ENCODE measurements at places on chromosomes 1 and 21.

DNA sequence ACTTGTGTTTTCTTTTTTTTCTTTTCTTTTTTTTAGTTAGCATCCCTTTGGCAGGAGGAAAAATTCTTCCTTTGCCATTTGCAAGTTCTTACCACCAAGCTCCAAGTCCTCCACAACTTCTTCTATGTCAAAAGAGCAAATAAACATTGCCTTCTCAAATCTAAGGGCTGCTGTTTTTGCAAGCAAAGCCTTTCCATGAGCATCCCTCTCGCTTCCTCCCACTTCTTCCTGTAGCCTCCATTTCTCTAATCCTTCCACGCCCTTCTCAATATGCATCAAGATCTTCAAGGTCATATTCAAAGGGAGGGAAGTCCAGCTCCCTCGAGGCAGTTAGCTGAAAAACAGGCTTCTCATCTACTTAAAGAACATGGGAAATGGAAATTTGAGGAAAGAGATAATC is 147.1 kb downstream of the ADSS2 start:
- DNase-seq = no peak

DNA sequence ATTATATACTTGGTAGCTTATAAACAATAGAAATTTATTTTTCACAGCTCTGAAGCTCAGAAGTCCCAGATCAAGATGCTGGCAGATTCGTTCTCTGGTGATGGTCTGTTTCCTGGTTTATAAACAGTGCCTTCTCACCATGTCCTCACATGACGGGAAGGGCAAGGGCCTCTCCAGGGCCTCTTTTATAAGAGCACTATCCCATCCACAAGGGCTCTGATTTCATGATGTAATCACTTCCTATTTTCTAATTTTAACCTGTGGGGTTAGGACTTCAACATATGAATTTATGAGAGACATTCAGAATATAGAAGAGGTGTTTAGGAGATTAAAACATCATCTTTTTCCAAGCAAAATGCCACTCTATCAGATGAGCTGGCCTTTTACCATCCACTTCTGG is 32.1 kb upstream of the PLPPR4 start:
- DNase-seq = no peak

- no peak for DNase-seq
Observed at GRCh38 chr1:240524356-240525069, 87.4 kb downstream of the GREM2 start.

DNA sequence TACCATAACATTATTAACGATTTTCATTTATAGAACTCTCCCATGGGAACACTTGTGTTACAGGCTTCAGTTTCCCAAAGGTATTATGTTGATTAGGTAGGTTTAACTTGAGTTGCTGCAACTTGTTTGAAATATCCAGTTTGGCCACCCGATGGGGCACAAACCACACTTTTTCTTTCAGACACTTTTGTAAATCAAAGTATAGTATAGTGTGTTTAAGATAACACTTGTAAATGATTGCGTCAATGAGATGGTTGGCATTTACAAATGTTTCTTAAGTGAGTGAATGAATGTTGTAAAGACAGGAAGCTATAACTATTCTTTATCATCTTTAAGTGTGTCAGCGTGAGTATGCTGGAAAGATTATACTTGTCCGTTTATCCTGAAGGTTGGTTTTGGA is 4.3 kb downstream of the XPR1 start:
- DNase-seq = no peak

DNA sequence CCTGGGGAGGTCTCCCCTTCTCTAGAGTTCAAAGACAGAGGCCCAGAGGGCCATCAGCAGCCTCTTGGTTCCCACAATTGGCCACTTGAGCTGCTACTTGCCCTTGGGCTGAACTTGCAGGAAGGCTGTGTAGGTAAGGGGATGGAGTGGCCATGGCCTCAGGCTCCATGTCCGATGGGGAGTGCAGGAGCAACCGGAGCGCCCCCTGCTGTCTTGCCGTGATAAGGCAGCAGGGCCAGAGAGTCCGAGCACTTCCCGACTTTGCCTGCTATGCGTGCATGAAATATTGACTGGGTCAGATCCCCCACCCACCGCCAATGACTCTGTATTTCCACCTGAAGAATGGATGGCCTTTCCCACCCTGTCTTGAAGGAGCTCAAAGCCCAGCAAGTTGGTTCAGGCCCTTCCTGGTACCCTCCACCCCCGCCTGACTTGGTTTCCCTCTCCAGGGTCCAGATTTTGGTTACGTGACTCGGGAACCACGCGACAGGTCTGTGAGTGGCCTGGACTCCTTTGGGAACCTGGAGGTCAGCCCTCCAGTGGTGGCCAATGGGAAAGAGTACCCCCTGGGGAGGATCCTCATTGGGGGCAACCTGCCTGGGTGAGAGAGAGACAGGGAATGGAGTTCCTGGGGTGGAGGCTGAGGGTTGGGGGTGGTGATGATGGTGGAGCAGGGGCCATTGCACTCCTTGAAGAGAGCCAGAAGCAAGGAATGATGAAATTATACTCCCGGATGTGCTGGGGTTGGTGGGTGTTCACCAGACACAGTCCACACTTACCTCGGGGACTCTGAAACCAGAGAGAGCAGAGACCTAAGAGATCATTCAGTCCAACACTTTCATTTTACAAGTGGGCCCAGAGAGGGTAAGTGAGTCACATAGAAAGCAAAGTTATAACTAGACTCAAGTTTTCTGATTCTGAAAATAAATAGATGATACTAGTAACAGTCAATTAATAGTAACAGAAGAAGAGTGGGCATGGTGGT is 25.6 kb downstream of the PADI3 start:
- DNase-seq = peak; percentile 62

GRCh38 chr1:212221801-212222200 is 63.4 kb upstream of the PPP2R5A start:
- no peak for DNase-seq

GRCh38 chr1:20980051-20980450 is 192.9 kb upstream of the HP1BP3 start:
- DNase-seq = no peak

DNA sequence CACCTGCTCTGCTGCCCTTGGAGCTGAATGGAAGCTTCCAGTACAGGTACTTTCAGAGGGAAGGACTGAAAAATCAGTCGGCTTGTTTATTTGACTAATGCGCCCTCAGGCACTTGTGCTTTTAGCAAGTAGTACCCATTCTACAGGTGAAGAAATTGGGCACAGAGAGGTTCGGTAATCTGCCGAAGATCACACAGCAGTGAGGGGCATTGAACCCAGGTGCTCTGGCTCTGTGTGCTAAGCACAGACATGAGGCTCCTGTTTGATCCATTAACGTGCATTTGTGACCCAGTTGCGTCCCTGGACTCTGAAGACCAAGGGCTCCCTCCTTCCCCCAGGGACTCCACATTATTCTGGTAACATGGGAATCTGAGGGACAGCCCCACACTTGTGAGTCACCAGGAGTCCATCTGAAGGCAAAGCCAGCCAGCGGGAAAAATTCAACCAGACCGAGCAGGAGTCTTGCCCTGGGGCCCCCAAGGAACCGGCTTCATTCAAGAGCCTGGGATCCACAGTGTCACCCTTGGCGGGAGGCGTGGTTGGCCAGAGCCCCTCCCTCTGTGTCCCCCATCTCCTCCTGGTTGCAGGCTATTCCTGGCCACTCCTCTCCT is 192.4 kb upstream of the ARHGEF16 start:
- no peak for DNase-seq

DNA sequence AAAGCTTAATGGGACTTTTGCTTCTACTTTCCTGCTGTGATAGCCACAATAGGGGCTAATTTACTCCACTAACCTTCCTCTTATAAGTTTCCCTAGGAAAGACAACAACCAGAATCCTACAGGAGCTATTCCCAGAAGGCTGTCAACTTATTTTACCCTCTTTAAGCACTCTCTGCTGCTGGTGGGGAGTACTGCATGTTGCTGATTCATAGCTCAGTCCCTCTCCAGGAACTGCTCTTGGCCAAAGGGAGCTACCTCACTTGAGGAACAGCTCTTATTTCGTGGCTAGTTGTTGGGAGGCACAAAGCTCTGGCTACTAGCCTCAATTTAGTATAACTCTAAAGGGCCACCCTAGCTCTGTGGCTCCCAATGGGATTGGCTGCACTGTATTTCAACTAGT is 37.2 kb downstream of the ADSS2 start:
- no peak for DNase-seq

DNA sequence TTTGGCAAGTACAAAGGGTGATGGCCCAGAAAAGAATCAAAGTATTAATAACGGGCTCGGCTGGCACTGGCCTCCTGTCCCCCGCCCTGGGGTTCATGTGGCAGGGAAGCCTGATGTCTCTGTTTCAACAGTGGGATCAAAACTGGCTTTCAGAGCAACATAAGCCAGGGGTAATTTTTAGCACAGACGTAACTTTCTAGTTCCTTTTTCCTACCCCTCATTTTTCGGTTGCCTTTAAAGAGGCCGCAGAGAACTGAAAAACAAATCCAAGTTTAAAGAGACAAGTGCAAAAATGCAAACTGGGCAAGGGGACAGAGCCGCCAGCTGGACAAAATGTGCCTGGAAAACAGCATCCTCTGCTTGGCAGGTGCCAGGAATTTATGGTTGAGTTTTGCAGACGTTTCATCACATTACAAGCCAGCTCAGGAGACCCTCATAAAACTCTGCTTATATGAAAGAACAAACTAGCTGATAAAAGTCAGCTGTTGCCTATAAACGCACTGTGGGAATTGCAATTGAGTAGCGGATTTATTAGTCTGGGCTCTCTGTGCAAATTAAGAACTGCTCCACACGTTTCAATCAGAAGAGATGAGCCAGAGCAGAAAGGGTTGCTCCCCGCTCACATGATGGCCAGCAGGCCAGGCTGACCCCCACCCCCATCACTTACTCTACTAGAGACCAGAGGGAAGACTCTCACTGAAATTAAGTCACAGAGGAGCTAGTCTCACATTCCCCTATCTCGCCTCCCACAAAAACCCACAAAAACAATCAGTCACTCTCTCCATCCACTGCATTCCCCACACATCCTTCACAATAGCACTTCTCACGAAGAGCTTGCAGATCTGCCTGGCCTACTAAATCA is 15.8 kb upstream of the CDCA8 start:
- DNase-seq = no peak

DNA sequence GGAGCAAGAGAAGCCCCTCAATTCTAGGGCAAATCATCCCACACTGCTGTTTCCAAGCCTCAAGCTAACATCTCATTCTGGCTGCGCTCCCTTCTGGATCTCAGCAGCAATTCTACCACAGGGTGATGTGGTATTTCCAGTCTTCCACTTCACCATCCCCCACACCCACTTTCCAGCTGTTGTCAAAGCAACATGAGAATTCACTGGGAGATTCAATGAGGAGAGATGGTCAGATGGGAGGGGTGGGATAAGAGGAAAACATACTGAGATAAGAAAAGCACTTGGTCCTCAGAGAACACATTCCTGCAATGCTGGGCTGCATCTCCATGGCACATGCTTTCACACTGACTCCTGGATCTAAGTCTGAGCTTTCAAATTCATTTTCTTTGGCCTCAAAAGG is 47.3 kb upstream of the LRRC52 start:
- DNase-seq = no peak

DNA sequence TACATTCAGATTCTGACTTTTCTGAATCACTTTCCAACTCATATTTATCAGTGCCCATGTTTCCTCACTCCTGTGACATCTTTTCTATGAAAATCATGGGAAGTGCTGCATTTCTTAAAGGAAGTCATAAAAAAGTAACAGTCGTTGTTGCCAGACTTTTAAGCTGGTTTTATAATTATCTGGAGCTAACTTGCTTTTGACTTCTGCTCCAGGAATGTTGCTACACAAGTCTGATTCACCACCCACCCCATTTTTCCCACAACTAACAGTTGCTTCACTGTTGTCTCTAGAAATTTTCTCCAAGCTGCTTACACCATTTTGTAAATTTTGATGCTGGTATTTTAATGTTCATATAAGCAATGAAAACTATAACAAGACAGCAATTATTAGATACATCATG is 12.2 kb downstream of the FCRLB start:
- no peak for DNase-seq

DNA sequence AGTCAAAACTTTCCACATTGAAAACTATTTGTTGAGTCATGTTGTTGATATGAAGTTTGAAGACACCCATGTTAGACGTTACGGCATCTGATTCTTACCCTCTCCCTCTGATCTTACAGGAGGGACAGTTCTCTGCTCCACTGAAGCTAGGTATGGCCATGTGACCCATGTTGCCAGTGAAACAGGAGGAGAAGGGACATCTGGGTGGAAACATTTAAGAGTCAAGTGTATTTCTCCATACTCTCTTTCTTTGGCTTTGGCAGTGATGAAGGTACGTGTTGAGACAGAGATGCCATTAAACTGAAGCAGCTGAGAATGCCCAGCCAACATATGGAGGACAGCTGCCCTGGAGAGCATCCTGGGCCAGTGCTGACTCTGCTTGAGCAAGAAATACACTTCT is 198.4 kb upstream of the PTGFR start:
- no peak for DNase-seq

DNA sequence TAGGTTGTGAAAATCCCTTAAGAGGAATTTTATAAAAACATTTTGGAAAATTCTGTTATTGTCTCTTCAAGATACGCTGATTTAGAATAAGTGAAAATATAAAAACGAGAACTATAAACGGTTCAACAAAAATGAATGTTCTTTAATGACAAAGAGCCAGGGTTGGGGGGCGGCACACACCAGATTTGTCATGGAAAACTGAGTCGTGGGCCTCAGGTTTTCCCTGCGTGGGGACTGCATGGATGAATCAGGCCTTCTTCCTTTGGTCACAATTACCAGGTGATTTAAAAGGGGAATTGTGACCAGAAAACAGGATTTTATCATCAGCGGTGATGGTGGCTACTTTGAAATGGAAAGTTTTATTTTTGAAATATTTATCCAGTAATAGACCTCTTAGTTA is 8.6 kb downstream of the LHX4 start:
- DNase-seq = no peak

GRCh38 chr1:54678776-54679643 is 36.7 kb upstream of the TTC4 start:
- DNase-seq = no peak

GRCh38 chr1:11855430-11855829 is 3.3 kb downstream of the NPPB start:
- no peak for DNase-seq

- no peak for DNase-seq
Observed at GRCh38 chr1:224081604-224082003, 32.3 kb upstream of the FBXO28 start.

DNA sequence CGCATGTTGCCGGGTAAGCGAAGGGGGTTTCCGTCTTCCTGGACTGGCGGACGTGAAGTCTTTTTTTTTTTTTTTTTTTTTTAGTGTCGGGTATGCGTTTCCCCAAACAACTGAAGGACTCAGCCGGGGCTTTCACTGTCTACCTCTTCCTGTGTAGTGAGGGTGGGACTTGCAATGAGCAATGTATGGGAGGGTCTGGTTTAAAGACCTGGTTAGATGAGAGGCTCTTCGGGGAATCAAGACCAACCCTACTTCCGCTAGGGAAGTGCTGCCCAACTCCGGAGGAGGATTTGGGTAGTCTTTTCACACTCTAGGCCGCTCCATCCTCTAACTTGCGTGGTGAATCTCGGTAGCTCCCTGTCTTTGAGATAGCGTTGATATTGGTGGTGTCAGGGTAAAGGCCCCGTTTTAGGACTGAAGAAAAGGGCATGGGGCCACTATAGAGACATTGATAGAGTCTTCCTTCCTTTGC is 754 bp downstream of the PRRC2C start:
- no peak for DNase-seq
